ENCODE measurements at places on chromosomes 16 and 17.

GRCh38 chr16:522320-523096 is 5.0 kb upstream of the CAPN15 start:
- DNase-seq, result no peak

- no peak for DNase-seq
Measured at GRCh38 chr17:80793851-80794267, 197.8 kb upstream of the CHMP6 start.

- no peak for DNase-seq
Measured at GRCh38 chr17:36935671-36936454, 1.4 kb upstream of the LHX1 start.

GRCh38 chr16:30184096-30184890 is 891 bp downstream of the CORO1A start:
- peak; percentile 71 for DNase-seq

- no peak for DNase-seq
Measured at GRCh38 chr16:84453061-84453752, 51.3 kb downstream of the MEAK7 start.

DNA sequence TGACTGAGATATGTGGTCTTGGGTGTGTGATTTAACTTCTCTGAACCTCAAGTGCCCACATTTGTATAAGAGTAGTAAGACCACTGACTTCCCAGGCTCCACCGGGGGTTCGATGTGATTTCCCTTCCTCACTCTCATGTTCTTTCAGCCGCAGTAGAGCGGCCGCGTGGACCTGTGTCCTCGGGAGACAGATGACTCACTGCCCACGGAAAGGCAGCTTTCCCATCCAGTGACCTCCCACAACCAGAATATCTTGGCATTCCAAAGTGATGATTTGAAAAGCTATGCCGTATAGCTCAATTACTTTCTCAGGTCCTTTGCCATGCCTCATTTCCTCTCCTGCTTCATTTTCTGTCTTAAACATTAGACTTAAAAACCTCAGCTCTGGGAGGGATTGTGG is 73.6 kb downstream of the IL21R start:
- DNase-seq, result no peak

DNA sequence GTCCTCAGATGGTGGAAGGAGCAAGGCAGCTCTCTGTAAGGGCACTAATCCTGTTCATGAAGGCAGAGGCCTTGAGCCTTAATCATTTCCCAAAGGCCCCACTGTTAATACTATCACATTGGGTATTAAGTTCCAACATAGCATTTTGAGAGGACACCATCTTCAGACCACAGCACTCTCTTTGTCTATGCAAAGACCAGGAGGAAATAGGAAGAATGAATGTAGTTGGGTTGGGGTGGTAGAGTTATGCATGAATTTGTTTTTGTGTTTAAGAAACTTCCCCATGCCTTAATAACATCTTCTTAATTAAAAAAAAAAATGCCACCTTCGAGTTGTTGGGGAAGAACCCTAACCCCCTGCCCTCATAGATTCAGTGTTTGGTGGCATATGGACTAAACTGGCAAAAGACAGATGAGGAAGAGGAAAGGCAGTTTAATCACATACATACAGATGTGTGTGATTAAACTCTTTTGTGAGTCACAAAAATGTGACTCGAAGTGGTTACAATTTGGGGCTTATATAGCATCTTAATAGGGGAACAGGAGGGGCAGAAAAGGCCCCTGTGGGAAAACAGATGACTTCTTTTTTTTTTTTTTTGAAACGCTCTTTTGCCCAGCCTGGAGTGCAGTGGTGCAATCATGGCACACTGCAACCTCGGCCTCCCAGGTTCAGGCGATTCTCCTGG is 35.0 kb upstream of the SLC5A10 start:
- no peak for DNase-seq

- DNase-seq, result no peak
Measured at GRCh38 chr17:36894925-36895324, 42.4 kb upstream of the LHX1 start.

- no peak for DNase-seq
Measured at GRCh38 chr17:3594976-3595375, 14.2 kb downstream of the TRPV1 start.

- DNase-seq, result no peak
Measured at GRCh38 chr16:85129876-85130704, 17.8 kb upstream of the CIBAR2 start.

GRCh38 chr17:36500745-36501225 is 14.3 kb downstream of the ZNHIT3 start:
- DNase-seq, result no peak

- DNase-seq, result no peak
Measured at GRCh38 chr16:85390511-85391174, 222.5 kb upstream of the GSE1 start.

GRCh38 chr17:68102318-68102758 is 66.8 kb downstream of the KPNA2 start:
- DNase-seq, result no peak

DNA sequence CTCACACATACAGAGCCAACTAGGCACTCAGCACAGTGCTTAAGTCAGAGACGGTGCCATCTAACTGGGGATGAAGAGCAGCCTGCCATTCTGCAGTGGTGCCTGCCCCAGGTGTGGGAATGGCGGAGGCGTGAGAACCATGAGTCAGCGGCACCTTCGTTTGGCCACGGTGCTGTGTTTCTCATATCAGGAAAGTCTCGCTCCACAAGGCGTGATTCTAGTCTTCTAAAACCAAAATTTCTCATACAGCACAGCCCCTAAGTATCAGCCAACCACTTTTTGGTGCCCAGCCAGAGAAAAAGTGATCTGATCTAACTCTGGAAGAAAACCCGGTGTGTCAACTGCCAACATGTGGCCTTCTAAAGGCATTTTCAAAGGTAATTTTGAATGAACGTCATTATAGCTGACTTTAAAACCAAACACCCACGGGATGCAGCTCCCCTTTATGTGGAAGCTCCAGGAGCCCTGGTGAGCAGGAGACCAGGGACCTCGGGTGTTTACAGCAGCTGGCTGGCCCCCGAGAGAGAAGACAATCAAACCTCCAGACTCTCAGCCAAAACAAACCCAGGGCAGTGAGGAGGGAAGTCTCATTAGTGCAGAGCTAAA is 54.6 kb downstream of the ABCC12 start:
- DNase-seq, result peak; percentile 39

DNA sequence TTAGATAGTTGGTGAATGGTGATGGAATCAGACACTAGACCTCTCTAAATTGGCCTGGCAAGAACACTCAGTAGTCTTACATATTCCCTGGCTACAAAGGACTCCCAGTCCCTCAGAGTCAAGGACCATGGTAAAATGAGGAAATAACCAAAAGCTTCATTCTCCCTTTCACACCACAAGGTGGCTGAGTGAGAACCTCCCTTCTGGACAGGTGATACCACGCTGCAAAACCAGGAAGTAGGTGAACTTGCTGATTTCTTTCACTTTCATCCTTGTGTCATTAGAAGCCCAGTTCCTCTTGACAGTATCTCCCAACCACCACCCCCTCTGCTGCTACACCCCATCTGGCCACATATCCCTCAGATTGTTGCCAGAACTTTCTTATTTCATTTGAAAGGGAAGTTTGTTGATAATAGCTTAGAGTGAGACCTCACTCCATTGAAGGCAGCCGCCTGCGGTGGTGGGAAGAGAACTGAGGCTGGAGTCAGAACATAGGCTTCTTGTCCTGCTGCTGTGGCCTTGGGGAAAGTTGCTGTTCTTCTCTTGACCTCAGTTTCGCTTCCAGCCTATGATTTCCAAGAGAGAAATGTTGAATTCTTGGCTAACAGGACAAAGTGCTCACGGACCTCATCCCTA is 290.6 kb upstream of the CCL2 start:
- no peak for DNase-seq

- DNase-seq, result no peak
Measured at GRCh38 chr17:80920441-80920840, 71.2 kb upstream of the CHMP6 start.

DNA sequence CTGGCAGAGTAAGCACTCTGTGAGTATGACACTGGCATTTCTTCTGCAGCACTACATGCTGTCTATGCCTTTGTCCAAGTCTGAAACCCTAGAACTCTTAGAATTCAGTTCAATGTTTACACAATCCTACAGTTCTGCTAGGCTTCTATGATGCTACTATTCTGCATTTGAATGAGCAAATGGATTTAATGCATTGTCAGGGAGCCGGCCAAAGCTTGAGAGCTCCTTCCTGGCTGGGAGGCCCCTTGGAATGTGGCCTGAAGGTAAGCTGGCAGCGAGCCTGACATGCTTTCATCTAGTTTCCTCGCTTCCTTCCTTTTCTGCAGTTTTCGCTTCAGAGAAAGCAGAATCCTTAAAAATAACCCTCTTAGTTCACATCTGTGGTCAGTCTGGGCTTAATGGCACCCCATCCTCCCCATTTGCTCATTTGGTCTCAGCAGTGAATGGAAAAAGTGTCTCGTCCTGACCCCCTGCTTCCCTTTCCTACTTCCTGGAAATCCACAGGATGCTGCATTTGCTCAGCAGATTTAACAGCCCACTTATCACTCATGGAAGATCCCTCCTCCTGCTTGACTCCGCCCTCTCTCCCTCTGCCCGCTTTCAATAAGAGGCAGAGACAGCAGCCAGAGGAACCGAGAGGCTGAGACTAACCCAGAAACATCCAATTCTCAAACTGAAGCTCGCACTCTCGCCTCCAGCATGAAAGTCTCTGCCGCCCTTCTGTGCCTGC is at the start of gene CCL2:
CCL2 (plus strand) TSS at position 635 of the 730 bp plus-strand sequence; CDS start at position 700, 65 bp downstream.
- DNase-seq, result no peak

DNA sequence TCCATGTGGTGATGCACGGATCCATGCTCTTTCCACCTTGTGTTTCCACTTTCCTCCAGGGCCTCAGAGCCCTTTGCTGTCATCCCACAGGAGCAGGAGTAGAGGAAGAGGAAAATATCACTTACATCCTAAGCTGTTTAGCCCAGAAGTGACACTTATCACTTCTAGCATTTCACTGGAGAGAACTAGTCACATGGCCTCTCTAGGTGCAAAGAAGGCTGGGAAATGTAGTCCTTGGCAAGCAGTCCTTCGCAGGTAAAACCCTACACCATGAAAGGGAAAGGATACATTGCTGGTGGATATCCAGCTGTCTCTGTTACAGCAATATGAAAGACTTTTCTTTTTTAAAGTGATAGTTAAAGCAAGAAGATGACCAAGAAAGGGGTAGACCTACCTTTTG is 185.9 kb downstream of the RGS9 start:
- no peak for DNase-seq

DNA sequence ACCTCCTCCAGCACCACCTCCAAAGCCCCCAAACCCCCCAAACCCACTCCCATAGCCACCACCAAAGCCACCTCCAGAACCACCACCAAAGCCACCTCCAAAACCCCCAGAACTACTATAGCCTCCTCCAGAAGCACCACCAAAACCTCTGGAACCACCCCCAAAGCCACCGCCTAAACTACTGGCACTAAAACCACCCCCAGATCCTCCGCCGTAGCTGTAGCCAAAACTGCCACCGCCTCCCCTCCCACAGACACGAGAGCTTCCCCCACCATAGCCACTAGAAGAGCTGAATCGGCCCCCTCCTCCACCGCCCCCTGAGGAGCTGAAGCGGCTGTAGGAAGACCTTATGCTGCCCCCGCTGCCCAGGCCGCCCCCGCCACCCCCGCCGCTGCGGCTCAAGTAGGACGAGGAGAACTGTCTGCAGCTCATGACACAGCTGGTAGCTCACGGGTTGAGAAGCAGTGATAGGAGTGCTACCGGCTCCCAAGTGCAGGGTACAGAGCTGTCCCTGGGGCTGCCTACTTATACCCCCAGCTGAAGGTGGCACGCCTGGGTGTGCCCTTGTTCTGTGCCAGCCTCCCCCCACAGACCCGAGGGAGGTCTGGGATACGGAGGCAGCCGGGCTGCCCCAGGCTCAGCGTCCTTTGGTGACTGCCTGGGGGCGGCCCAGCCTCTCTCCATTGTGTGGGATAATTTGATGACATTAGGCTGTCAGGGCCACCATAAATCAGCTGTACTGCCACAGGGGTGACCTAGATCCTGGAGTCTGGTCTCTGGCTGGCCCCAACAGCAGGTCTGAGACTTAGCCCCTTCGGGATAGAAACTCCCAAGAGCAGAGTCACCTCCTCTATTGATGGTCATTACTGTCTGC is at the start of gene KRT9:
KRT9 (minus strand) TSS at position 499 of the 874 bp plus-strand sequence; CDS start at position 432, 67 bp downstream.
- no peak for DNase-seq

GRCh38 chr17:29807520-29808361 is 122.3 kb downstream of the SSH2 start:
- DNase-seq, result peak; percentile 47

GRCh38 chr16:73426433-73427160 is 378.7 kb upstream of the ZFHX3 start:
- no peak for DNase-seq

GRCh38 chr16:11389631-11390565 is 44.6 kb downstream of the RMI2 start:
- DNase-seq, result no peak

DNA sequence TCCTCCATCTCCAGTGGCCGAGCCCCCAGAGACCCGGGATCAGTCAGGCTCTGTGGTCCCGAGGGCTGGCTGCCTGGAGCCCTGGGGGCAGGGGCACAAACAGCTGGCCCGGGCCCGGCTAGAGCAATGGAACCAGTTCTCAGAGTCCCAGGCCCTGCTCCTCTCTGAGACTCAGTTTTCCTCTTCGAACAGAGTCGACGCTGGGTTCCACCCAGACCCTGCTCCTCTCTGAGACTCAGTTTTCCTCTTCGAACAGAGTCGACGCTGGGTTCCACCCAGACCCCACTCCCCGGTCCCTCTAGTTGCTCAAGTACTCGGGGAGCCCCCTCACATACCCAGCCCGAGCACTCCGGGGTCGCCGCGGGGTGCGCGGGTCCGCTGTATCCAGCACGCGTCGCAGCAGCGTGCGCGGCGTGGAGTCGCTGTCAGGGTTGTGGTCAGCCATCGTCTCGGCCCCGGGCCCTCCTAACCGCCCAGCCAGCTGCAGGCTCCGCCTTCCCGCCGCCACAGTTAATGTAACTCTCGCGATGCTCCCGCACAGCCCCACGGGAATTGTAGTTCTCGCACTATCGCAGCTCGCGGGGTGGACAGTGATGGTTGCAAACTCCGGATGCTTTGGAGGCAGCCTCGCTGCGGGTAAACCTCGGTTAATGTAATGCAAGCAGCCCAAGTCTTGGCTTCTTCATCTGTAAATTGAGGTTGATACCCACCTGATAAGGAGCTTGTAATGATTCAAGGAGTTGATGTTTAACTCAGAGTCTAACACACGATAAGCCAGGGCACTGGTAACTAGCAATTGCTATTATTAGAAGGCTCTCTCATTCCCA is 8.5 kb upstream of the THAP11 start:
- DNase-seq, result peak; percentile 79

DNA sequence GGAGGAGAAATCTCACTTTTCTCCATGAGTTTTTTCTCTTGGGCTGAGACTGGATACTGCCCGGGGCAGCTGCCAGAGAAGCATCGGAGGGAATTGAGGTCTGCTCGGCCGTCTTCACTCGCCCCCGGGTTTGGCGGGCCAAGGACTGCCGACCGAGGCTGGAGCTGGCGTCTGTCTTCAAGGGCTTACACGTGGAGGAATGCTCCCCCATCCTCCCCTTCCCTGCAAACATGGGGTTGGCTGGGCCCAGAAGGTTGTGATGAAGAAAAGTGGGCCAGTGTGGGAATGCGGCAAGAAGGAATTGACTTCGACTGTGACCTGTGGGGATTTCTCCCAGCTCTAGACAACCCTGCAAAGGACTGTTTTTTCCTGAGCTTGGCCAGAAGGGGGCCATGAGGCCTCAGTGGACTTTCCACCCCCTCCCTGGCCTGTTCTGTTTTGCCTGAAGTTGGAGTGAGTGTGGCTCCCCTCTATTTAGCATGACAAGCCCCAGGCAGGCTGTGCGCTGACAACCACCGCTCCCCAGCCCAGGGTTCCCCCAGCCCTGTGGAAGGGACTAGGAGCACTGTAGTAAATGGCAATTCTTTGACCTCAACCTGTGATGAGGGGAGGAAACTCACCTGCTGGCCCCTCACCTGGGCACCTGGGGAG is 19.1 kb downstream of the NGFR start:
- no peak for DNase-seq

GRCh38 chr17:3744014-3744413 is 20.3 kb downstream of the HASPIN start:
- no peak for DNase-seq

All from T-helper 2 cell (primary cell).